ENCODE measurements at places on chromosomes 13 and 19. TPM values are rescaled to one million over a fixed set of nuclear protein-coding genes. Genes with fewer than 3 reads are reported as not detected.

DNA sequence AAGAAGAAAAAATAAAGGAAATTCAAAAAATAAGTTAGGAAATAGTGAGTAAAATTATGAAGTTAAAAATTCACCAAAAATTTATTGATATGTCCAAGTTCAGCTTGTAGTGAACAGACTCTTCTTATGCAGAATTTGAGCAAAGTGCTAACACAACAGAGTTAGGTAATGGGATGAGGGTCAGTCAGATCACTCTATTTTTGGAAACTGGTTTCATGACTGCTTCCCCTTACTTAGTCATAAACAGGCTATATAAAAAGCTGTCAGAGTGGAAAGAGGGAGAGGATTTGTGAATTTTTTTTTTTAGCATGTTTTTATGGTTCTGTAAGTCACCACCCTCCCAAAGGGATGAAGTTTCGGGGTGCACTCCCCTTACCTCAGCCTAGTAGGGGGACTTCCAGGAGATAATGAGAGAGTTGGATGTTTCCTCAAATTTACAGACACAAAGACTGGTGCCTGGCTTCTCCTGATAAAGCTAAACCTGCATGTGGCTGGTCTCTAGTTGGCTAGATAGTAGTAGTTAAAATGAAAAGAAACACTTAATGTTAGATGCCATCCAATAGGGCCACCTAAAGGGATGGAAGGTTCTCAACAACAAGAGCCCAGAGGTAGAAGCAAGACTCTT is 4.5 kb downstream of the CPB2 start:
- DNase-seq: peak; percentile 33

The IZUMO4 gene
- total RNA-seq: 2.2 TPM

- DNase-seq: peak; percentile 26
Observed at GRCh38 chr19:16259385-16260159, 61.9 kb downstream of the AP1M1 start.

The TRIM28 gene
- 972 TPM for total RNA-seq

GRCh38 chr19:5563008-5563431 is 4.7 kb downstream of the TINCR start:
- DNase-seq: no peak

The ADAMTSL5 gene
- total RNA-seq: not detected

DNA sequence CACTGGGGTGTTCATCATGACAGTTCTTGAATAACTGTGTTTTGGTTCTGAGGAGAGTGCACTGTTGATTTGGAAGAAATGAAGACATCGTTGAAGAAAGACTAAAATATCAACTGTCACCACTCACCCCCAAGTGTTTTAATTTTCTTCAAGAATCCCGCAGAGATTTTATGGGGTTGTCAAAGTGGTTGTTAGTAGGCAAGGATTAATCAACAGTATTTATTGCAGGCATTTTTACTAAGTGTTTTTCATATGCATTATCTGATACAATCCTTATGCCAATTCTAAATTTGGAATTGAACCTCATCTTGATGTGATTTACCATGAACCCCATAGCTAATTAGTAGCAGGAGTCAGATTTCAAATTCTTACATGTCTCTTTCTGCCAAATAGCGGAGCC is 63.7 kb upstream of the OBI1 start:
- no peak for DNase-seq

GRCh38 chr13:102657630-102658029 is 37.2 kb downstream of the METTL21C start:
- no peak for DNase-seq

The SLC8A2 gene
- total RNA-seq: under 0.01 TPM

DNA sequence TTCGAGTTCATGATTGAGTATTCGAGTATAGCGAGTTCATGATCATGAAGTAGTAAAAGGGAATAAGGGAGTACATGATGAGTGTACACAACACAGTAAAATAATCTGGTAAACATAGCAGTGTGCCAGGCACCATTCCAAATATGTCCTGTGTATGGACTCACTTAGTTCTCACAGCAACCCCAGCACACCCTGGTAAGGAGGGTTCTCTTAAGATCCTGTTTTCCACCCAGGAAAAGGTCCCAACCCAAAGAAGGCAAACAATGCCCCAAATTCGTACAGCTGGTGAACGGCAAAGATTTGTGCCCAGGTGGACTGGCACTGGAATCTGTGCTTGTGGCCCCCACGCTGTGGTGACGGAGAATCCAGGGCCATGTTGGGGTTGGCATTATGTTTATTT is 21.4 kb downstream of the HPN start:
- no peak for DNase-seq

The C19orf33 gene
- 1.9 TPM for total RNA-seq

DNA sequence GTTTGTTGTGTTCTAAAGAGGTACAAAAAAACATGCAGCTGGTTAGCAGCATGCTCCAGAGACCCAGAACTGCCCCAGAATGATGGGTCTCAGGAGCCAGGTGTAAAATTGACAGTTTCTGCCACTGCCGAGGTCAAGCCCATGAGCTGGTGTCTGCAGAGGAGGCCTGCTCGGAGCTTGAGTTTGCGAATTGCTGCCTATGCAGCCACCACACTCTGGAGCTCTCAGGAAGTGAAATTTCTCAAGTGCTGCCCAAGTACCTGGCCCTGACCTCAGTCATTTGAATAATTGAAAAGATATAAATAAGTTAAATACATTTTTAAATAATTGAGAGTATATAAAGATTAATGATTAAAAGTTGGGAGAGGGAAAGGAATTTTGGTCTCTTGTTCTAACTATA is 66.4 kb downstream of the ZAR1L start:
- DNase-seq: no peak

GRCh38 chr19:30669329-30670010 is 297.3 kb downstream of the ZNF536 start:
- DNase-seq: peak; percentile 58

DNA sequence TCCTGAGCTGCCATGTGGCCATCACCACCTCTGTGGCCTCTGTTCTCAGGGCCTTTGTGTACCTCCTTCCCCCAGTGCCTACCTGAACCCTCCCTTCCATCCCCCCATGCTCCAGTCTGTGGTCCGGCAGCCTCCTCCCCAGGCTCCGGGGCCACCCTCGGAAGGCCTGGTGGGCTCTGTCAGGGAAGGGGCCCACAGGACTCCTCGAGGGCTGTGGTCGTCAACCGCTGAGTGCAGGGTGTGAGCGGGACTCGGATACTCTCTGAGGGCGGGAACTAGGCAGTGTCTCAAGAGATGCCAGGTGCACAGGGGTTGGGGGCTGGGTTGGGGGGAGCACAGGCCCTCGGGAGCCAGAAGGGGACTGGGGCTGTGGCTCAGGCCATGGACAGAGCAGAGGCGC is 3.9 kb downstream of the MAP2K7 start:
- no peak for DNase-seq

- DNase-seq: no peak
Observed at GRCh38 chr19:50516964-50517703, 3.4 kb upstream of the ASPDH start.

GRCh38 chr13:40168425-40169166 is 497.8 kb downstream of the FOXO1 start:
- no peak for DNase-seq

The DMKN gene
- 1.6 TPM for total RNA-seq

- no peak for DNase-seq
Observed at GRCh38 chr13:72963762-72964161, 95.0 kb upstream of the KLF5 start.

DNA sequence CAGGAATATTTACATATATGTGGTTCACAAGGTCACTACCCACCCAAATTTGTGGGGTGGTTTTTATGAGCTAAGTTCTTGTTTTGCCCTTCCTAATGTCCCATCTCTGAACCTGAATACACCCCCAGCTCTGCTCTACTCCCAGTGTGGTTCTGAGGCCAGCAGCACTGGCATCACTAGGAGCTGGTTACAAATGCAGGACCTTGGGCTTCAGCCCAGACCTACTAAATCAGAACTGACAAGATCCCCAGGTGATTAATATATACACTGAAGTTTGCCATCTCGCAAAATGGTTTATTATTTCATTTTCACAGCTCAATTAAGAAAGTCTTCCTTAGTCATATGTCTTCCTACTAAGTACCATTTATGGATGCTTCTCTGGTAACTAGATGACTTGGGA is 67.9 kb downstream of the FOXO1 start:
- DNase-seq: no peak

The PSG11 gene
- total RNA-seq: not detected

The PRR19 gene
- 0.54 TPM for total RNA-seq

DNA sequence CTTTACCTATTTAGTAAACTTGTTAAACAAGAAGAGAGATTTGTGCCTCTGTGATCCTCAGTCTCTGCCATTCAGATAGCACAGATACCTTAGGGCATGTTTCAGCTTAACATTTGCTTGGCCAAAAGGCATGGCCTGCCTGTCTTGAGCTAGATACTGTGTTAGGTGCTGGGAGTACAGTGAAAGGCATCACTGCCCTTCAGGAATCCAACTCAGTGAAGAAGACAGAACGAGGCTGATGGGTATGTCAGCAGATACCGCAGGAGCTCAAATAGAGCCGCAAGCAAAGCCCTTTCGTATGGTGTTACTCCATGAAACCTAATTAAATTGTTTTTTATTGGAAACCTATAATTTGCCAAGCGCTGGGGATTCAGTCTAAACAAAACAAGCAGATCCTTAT is 12.9 kb downstream of the ZNF507 start:
- no peak for DNase-seq

GRCh38 chr13:97932036-97932435 is 21.4 kb upstream of the IPO5 start:
- DNase-seq: no peak

DNA sequence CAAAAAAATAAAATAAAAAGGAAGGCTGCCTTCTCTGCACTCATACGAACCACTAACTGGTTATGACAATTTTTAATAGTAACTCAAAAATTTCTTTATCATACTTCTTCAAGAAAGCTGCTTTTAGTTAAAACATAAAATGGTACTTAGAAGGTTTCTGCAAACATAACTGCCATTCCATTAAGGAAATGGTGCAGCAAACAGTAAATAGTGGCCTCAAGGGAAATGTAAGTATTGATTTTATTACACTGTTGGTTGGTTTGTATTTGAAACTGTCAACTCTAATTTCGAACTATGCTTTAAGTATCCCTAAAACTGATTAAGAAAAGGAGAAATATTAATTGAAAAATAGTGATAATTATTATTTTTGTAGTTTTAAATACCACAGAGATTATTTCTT is 278.0 kb downstream of the DACH1 start:
- no peak for DNase-seq

- peak; percentile 62 for DNase-seq
Observed at GRCh38 chr19:38736413-38737280, 7.6 kb downstream of the CAPN12 start.

DNA sequence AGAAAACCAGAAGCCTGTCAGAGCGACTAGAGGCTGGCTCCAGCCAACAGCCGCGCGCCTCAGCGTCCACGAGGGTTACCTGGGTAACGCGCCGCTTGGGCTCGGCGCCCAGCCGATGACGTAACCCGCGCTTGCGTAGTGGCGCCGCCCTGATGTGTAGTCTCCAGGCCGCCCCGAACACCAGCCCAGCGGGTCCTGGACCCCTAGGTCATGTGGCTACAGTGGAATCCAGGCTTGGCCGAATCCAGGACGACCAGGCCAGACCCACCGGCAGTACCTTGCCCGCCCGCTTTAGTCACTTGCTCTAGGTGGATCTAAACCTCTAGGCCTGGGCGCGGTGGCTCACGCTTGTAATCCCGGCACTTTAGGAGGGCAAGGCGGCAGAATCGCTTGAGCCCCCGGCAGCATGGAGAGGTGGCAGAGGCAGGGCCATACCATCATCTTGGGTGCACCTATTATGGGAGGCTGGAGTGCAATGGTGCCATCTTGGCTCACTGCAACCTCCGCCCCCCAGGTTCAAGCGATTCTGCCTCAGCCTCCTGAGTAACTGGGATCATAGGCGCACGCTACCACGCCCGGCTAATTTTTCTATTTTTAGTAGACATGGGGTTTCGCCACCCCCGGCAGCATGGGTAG is 7.2 kb upstream of the ZNF606 start:
- DNase-seq: peak; percentile 91

GRCh38 chr19:10419646-10420443 is 493 bp upstream of the PDE4A start:
- peak; percentile 69 for DNase-seq

The C1QTNF9B gene
- not detected for total RNA-seq

The PRR22 gene
- total RNA-seq: 2.2 TPM

DNA sequence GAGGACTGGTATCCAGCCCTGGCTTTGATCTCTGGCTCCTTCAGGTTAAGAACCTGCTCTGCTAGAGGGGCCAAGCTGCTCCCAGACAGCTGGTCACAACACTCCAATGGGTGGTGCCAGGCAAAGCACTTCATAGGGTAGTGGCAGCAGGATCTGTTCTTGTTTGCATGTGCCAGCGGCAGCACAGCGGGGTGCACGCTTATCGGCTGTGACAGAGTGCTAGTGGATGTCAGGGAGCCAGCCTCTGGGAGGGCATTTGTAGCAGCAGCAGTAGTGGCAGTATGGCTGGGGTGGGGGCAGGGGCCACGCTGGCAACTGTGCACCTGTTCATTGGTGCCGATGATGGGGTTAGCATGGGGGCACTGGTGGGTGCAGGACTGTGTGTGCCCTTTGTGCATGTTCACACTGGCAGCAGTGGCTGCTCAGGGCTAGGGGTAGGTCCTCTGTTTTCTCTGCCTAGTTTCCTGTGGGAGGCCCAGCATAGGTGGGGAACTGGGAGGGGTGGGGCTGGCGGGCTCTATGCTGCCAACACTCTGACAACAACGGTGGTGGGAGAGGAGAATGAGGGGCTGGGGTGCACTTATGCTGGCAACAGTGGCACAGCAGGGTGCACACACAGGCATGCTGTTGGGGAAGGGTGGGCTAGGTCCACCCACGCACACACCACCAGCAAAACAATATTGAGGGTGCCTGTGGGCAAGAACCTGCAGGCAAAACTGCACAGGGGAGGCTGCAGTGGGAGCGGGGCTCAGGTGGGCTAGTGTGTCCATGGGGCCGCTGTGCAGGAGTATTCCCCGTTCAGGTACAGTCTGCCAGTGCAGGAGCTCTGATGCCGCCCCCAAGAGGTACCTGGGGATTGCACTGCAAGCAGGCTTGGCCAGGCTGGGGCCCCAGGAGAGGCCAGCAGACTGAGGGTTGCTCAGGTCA is 19.3 kb downstream of the AP1M1 start:
- DNase-seq: no peak

DNA sequence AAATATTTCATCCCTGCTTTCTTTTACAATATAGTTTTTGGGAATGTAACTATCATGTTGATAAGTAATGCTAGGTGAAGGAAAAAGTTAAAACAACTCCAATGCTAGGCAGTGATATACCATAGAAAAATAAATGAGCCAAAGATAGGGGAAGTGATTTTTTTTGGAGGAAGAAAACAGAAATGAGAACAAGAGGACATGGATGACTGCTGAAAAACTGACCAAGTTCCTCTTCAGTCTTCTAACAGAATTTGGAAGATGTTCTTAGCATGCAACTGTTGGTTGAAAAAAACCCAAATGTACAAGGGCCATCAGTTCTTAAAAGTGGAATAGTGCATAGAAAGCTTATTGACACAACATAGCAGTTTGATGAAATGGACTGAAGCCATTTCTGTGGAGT is 262.5 kb upstream of the STARD13 start:
- no peak for DNase-seq

GRCh38 chr13:106755542-106755941 is 187.6 kb upstream of the ARGLU1 start:
- no peak for DNase-seq

- peak; percentile 90 for DNase-seq
Observed at GRCh38 chr13:44273991-44274770, 99.4 kb upstream of the SERP2 start.

The MYADM gene
- total RNA-seq: 146 TPM

The ZNF66 gene
- total RNA-seq: 10.5 TPM

The RASGRP4 gene
- total RNA-seq: 23.4 TPM

GRCh38 chr19:12669270-12670158 is 2.9 kb downstream of the WDR83 start:
- DNase-seq: peak; percentile 79
